ENCODE measurements at places on chromosomes 7 and 10. TPM values are rescaled to one million over a fixed set of nuclear protein-coding genes. Genes with fewer than 3 reads are reported as not detected.

Gene NKX1-2
- total RNA-seq: not detected

Gene CHAT
- not detected for total RNA-seq

Gene SLIT1
- 0.44 TPM for total RNA-seq

Gene SAP25
- total RNA-seq: 15.7 TPM

Gene RHOBTB1
- total RNA-seq: not detected

Gene HOXA6
- not detected for total RNA-seq

Gene NKX2-3
- total RNA-seq: not detected

Gene PDCD4
- total RNA-seq: 146 TPM

Gene TSPAN33
- total RNA-seq: 7.2 TPM

Gene ZNF727
- total RNA-seq: 0.44 TPM

Gene PRSS37
- not detected for total RNA-seq

Gene NPTX2
- total RNA-seq: not detected

Gene ZNF248
- total RNA-seq: 5.5 TPM

Gene PPP1R3A
- not detected for total RNA-seq

Gene CASTOR2
- total RNA-seq: 2.1 TPM

Gene INMT
- not detected for total RNA-seq

Gene SLC26A3
- total RNA-seq: not detected

Gene BHLHA15
- total RNA-seq: 0.41 TPM

Gene EPO
- not detected for total RNA-seq

Gene ZNF786
- 2.1 TPM for total RNA-seq

Gene FAM131B
- 1.5 TPM for total RNA-seq

Gene DCLRE1C
- total RNA-seq: 9.8 TPM

Gene TSPAN12
- total RNA-seq: not detected

Gene SKIDA1
- not detected for total RNA-seq

Gene TET1
- 0.48 TPM for total RNA-seq

Gene ALOX5
- total RNA-seq: 0.17 TPM

Gene ERVW-1
- total RNA-seq: not detected

Gene PLXNA4
- 0.02 TPM for total RNA-seq

Gene LIPN
- not detected for total RNA-seq

Gene CCDC172
- not detected for total RNA-seq

Gene CPA5
- total RNA-seq: 0.74 TPM

Gene PPP1R17
- total RNA-seq: not detected

Gene PRKCQ
- total RNA-seq: 53.0 TPM

Gene SPDYE2
- not detected for total RNA-seq

Gene HYAL4
- not detected for total RNA-seq

Gene CRTAC1
- not detected for total RNA-seq

Gene NXPH1
- total RNA-seq: not detected

Gene SLC16A9
- 0.84 TPM for total RNA-seq

Gene RAB19
- 4.6 TPM for total RNA-seq

Gene KBTBD2
- total RNA-seq: 32.2 TPM

Gene PRR15
- total RNA-seq: not detected

Gene DDC
- total RNA-seq: not detected

Gene RTKN2
- total RNA-seq: 5.4 TPM

Gene ABCB1
- total RNA-seq: 2.3 TPM

Gene ABCB4
- not detected for total RNA-seq

Gene UPK3B
- total RNA-seq: 0.52 TPM

Gene MMRN2
- total RNA-seq: not detected

Gene SYT15B
- not detected for total RNA-seq

Gene NME8
- not detected for total RNA-seq

Gene TRIM73
- 3.0 TPM for total RNA-seq

Gene R3HCC1L
- total RNA-seq: 13.6 TPM

Gene PIP
- not detected for total RNA-seq

Gene TRUB1
- total RNA-seq: 15.2 TPM

Gene TCERG1L
- total RNA-seq: not detected

Gene LEP
- total RNA-seq: not detected
